ENCODE measurements at places on chromosomes 1 and 21.

DNA sequence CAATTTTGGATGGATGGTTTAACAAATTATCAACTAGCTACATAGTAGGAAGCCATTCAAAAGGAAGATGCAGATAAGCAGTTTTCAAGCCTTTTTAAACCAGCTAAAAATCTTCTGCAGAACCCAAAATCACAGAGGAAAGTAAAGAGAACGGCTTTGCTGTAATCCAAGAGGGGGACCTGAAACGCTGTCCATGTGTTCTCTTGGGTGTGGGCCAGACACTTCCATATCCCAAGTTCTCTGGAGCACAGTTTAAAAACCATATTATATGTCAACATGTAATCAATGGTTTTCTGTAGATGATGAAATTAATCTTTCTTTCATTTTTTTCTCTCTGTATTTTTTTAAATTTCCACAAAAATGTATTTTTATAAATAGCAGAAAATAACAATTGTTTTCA, 90.5 kb downstream of the SELENOF start:
- no peak for DNase-seq

DNA sequence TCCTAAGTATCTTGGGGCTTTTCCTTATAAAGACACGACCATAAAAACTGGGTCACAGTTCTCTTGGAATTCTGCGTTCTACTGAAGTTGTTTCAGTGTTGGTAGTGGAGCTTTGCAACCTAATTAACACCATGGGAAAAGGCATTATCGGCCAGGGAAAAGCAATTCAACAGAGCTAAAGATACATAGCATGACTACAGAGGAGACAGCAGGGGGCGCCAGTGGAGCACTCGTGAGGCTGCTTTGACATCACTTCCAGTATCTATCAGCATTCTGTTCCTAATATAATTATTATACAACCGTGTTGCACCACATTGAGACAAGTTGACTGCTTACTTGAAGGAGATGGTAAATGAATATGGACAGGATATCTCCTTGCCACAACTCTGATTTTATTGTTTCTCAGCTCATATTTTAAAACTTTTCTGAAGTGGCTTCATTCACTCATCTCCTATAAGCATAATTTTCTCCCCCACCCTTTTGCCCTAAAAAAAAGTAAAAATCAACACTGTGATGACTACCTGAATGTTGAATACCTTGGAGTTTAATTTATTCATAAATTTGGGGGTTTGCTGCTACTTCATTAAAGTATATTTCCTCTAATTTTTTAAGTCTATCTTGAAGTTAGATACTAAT, 39.4 kb downstream of the ZP4 start:
- peak; percentile 56 for DNase-seq

DNA sequence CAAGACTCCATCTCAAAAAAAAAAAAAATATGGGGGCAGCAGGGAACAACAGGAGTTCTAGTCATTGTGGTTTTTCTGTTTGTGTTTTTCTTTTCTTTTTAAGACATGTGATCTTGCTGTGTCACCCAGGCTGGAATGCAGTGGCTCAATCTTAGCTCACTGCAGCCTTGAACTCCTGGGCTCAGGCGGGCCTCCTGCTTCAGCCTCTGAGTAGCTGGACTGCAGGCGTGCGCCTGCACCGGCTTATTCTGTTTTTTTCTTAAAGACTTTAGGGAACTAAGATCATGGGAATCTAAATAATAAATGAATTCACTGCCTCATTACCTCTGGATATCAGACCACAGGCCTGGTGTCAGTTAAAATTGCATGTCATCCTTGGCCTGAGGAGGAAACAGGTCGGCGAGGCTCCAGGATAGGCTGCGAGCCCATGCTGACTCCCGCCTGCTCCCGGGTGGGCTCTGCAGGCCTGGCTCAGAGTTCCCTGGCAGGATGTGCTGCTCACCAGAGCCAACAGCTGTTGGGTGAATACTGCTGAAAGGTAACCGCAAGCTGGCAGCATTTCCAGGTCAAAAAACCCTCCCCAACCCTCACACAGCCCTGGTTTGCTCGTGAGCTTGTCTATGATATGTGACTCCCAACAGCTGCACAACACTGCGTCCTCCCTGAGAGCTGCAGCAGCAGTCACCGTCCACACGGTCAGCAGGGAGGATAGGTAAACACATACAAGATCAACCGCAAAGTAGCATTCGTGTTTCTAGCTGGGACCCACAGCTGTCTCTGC, 58.1 kb downstream of the SCCPDH start:
- DNase-seq, result no peak

- peak; percentile 54 for DNase-seq
Observed at GRCh38 chr1:98053471-98054366, 132.9 kb upstream of the DPYD start.

DNA sequence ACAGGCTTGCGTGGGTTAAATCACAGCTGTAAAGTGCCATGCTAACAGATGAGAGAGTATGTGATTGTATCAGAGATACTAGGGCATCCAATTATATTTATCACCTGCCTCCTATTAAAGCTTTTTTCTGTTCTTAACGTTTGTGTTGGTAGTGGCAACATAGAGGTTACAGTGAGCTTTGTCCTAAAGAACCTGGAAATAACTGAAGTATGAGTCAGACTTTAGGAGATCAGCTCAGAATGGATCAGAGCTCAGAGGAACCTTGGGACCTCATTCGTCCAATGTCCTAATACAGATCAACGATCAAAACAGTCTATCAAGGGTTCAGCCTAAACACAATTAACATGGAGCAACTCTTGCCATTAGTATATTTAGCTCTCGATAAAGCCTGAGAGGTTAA, 81.0 kb downstream of the RGS7 start:
- no peak for DNase-seq

DNA sequence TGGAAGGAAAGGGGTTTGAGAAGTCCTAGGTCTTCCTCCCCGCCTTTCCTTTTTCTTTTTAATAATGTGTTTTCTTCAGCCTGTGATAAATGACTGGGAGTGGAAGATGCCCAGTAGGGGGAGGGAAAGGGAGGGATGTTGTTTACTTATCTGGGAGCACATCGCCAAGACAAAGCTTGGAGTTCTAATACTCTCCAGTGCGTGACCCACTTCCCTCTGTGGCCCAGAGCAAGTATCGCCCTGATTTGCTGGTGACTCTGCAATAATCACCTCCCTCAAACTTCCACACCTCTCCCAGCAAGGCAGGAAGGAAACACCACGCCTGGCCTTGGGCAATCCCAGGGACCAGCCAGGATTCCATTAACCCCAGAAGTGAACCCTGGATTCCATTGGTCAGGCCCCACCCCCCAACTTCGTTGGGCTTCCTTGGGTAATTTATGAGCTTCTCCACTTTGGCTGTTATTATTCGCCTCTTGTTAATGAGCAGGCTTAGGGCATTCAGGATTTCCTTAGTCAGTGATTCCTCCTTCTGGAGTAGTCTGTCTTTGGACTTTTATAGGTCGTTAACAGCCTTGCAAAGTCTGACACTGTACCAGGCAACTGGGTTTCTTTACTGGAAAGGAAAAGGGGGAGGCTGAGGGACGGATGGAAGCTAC, 24.3 kb upstream of the GRHL3 start:
- no peak for DNase-seq
